KG1 (cell line): ENCODE measurements at places on chromosomes 7 and 10.

GRCh38 chr10:60606343-60607080 lies 171.8 kb upstream of the CDK1 start:
- no peak for DNase-seq

DNA sequence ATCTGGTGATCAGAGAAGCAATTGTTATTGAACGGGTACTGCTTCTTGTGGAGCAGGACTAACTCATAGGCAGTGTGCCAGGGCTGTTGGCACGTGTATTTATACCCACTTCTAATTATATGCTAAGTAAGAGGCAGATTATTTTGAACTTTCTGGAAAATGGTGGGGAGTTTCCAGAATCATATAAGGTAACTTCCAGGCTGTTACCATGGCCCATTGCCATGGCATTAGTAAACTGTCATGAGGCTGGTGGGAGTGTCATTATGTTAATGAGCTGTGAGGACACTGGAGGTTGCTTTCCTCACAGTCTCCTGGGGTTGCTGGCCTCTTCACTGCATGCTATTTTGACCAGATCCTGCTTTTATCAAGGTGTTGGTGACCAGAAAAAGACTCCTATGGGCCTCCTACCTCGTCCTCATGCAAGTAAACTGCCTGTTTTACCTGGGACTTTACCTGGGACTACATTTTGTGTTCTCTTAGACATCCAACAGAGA lies 122.6 kb downstream of the KCND2 start:
- no peak for DNase-seq

- DNase-seq, result no peak
Observed at GRCh38 chr10:93065675-93066543, 5.3 kb downstream of the CYP26C1 start.

- DNase-seq, result no peak
Observed at GRCh38 chr7:65946904-65947303, 35.1 kb downstream of the GUSB start.

GRCh38 chr10:49029666-49030065 lies 85.7 kb downstream of the VSTM4 start:
- no peak for DNase-seq

DNA sequence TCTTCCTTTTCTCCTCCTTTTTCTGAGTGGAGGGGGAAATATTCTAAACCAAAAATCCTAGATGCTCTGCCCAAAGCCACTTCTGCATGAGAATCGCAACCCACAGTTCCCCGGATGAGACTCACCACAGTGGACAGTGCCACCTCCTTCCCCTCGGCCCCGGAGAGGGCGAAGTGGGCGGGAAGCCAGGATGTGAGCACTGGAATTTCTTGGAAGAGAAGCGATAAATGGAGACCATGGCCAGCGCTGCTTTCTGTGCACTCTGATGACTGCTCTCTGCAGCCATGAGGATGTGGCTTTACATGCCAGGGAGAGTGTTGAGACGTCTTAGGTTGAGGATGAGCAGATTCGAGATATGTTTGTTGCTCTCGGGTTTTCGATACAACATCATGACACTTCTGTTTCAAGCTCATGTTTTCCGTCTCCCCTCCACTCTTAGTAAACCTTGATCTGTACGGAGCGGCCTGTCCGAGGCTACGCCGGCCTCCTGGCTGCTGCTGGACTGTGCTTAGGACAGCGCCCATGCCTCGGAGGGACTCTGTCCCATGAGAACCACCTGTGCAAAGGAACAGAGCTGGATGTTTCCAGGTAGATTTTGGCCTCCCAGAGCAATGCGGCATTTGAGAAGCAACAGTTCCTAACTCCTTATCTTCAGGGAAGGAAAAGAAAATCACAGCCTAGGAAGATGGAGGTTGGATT lies 414.6 kb upstream of the FOXK1 start:
- no peak for DNase-seq
